ENCODE measurements at places on chromosomes 12 and 14.

DNA sequence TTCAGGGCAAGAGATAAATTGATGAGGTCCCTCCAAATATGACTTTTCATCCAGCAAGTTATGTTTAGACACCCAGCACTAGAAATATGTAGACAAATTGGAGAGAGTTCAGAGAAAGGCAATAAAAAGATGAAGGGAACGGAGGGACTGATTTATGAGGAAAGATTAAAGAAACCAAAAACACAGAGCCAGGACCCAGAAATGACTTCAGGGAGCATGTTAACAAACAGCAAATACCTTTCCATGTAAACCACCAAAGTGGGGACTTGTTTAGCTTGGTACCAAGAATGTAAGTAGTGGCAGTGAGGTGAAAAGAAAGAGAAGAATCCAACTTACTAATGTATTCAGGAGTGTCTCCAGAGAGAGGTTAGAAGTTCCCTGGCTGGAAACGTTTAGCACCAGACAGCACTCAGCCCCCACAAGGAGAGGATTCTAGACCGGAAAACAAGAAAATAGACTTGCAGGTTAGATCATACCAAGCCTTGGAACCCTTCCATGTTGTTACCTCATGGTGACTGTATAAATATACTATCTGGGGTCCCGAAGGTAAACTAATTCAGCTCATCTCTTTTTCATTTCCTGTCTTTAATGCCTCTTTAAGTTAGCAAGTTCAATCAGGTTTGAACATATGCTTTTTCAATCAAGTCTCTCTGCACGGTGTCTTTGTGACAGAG is 79.2 kb downstream of the TBC1D30 start:
- H3K27ac ChIP-seq, result no peak overlapping the region
- H3K4me3 ChIP-seq, result no peak overlapping the region
- no peaks in the 10 kb centered on the region for H3K27me3 ChIP-seq
- H3K4me1 ChIP-seq, result no peaks in the 10 kb centered on the region
- no peak for DNase-seq

- peaks cover 17% of the 10 kb centered on the region for H3K4me1 ChIP-seq
- H3K4me3 ChIP-seq, result no peak overlapping the region
- H3K36me3 ChIP-seq, result no peaks in the 10 kb centered on the region
- peaks cover 66% of the 10 kb centered on the region for H3K27me3 ChIP-seq
- H3K27ac ChIP-seq, result no peak overlapping the region
Measured at GRCh38 chr14:101457301-101457935, 103.9 kb upstream of the DIO3 start.

GRCh38 chr14:98014851-98015615 is 1217.9 kb downstream of the VRK1 start:
- no peak overlapping the region for H3K27ac ChIP-seq
- H3K4me3 ChIP-seq, result no peak overlapping the region
- H3K27me3 ChIP-seq, result no peaks in the 10 kb centered on the region

DNA sequence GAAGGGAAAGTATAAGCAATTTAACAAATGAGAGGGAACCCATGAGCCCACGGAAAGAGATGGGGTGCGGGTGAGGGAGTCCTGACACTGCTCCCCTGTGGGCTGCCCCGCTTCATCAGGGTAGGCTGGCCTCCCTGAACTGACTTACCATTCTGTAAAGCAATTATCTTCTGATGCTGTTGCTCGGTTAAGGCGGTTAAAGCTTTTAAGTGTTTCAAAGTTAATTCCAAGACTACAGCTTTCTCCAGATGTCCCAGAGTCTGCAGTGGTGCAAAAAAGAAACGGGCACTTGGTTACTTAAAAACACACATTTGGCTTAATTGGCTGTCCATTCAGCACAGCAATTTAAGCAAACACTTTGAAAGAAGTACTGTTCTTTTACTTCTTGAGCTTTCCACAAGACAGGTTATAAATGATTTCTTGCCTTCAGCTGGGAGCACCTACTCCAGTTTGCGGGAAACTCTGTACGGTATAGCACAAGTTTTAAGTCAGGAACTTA is 1.3 kb downstream of the BHLHE41 start:
- no peak for DNase-seq
- peak overlapping the region; percentile 62 for H3K4me3 ChIP-seq
- H3K27ac ChIP-seq, result peak overlapping the region; percentile 79
- peaks cover 60% of the 10 kb centered on the region for H3K4me1 ChIP-seq

GRCh38 chr14:88470542-88471440 is 84.0 kb downstream of the PTPN21 start:
- H3K27ac ChIP-seq, result no peak overlapping the region
- H3K27me3 ChIP-seq, result no peaks in the 10 kb centered on the region
- peaks cover 76% of the 10 kb centered on the region for H3K36me3 ChIP-seq
- peaks cover 10% of the 10 kb centered on the region for H3K4me1 ChIP-seq

GRCh38 chr14:65927931-65928356 is 515.4 kb downstream of the FUT8 start:
- H3K4me1 ChIP-seq, result no peaks in the 10 kb centered on the region
- H3K27me3 ChIP-seq, result no peaks in the 10 kb centered on the region
- DNase-seq, result no peak
- H3K4me3 ChIP-seq, result no peak overlapping the region

GRCh38 chr14:42802346-42802745 is 1195.7 kb downstream of the LRFN5 start:
- H3K36me3 ChIP-seq, result no peaks in the 10 kb centered on the region
- no peak overlapping the region for H3K4me3 ChIP-seq
- DNase-seq, result no peak
- no peaks in the 10 kb centered on the region for H3K27me3 ChIP-seq
- H3K27ac ChIP-seq, result no peak overlapping the region

DNA sequence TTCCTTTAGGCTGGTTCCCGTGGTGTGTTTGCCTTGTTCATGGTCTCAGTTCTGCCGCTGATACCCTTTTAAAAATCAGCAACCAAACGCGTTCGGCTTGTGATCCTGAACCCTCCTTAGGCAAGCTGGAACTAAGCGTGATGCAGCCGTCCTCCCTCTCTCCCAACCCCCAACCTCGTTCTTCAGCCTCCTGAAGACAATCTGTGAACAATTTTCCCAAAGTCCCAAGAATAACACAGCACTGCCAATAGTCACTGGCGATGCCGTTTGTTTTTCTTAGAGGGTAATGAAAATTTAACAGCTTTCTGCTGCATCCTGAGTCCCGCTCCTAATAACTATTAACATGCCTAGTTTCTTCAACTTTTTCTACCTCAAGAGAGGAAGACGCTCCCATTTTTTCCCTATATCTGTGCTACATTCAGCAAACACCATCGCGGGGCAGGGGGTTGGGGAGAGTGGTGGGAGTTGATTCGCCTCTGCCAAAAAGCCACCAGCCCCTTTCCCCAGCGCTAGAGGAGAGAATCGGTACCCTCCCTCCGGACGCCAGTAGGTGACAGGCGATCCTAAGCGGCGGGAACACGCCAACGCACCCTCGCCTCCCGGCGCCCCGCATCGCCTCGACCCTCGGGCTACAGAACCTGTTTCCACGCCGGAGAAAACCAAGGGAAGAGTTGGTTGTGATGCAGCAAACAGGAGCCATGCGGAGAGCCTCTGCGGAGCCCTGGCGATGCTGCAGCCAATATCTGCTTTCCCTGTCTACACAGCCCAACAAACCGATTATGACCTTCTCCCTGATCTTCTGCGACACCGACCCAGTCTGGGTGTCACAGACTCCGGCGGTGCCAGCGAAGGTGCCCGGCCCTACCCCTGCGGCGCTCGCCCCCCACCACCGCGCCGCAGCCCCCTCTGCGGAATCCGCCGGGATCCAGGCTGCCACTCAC is 752 bp downstream of the PRICKLE1 start:
- peaks cover 3% of the 10 kb centered on the region for H3K27me3 ChIP-seq
- peak overlapping the region; percentile 82 for H3K4me3 ChIP-seq
- H3K27ac ChIP-seq, result peak overlapping the region; percentile 82
- H3K36me3 ChIP-seq, result no peaks in the 10 kb centered on the region
- no peak for DNase-seq

- peaks cover 9% of the 10 kb centered on the region for H3K4me1 ChIP-seq
- H3K27ac ChIP-seq, result no peak overlapping the region
- no peak overlapping the region for H3K4me3 ChIP-seq
- no peaks in the 10 kb centered on the region for H3K27me3 ChIP-seq
- peaks cover 10% of the 10 kb centered on the region for H3K36me3 ChIP-seq
Measured at GRCh38 chr14:22998329-22999012, 11.5 kb downstream of the C14orf93 start.

- no peaks in the 10 kb centered on the region for H3K4me1 ChIP-seq
- no peaks in the 10 kb centered on the region for H3K36me3 ChIP-seq
- DNase-seq, result peak; percentile 63
- no peak overlapping the region for H3K27ac ChIP-seq
- H3K4me3 ChIP-seq, result no peak overlapping the region
Measured at GRCh38 chr12:107884769-107885694, 110.5 kb downstream of the ASCL4 start.

DNA sequence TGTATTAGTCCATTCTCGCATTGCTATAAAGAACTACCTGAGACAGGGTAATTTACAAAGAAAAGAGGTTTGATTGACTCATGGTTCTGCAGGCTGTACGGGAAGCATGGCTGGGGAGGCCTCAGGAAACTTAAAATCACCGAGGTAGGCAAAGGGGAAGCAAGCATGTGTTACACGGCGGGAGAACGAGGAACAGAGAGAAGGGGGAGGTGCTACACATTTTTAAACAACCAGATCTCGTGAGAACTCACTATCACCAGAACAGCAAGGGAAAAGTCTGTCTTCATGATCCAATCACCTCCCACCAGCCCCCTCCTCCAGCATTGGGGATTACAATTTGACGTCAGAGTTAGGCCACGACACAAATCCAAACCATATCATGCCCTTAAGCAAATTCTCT is 13.3 kb upstream of the MAX start:
- H3K27me3 ChIP-seq, result no peaks in the 10 kb centered on the region
- DNase-seq, result no peak
- no peaks in the 10 kb centered on the region for H3K36me3 ChIP-seq
- no peak overlapping the region for H3K4me3 ChIP-seq

GRCh38 chr14:85607651-85608081 is 77.7 kb downstream of the FLRT2 start:
- DNase-seq, result no peak
- no peak overlapping the region for H3K4me3 ChIP-seq
- no peaks in the 10 kb centered on the region for H3K27me3 ChIP-seq
- no peak overlapping the region for H3K27ac ChIP-seq
- H3K36me3 ChIP-seq, result no peaks in the 10 kb centered on the region

DNA sequence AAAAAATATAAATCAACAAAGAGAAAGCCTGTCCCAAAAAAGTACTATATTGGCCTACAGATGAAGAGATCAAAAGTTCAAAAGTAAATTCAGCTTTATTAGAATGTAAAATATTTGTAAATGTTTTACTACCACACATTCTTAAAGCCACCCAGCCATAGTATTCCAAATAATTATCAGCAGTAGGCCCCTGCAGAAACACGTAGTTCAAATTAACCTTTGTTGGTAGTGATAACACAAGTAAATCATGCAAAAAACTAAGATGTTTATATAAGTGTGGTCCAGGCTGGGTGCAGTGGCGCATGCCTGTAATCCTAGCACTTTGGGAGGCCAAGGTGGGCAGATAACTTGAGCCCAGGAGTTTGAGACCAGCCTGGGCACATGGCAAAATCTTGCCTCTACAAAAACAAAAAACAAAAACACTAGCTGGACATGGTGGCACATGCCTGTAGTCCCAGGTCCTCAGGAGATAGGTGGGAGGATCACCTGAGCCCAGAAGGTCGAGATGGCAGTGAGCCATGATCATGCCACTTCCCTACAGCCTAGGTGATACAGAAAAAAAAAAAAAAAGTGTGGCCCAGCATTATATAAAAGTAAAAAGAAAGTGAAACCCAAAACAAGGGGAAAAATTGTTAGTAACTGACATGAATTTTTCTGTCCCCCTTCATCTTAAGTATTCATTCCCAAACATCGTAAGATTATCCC is 17.9 kb downstream of the SPTLC2 start:
- H3K36me3 ChIP-seq, result peaks cover 24% of the 10 kb centered on the region
- H3K4me3 ChIP-seq, result no peak overlapping the region
- DNase-seq, result no peak
- H3K27me3 ChIP-seq, result no peaks in the 10 kb centered on the region
- no peak overlapping the region for H3K27ac ChIP-seq

GRCh38 chr12:62697893-62698292 is 231.3 kb downstream of the MON2 start:
- no peaks in the 10 kb centered on the region for H3K27me3 ChIP-seq
- no peak overlapping the region for H3K4me3 ChIP-seq
- peak overlapping the region; percentile 25 for H3K27ac ChIP-seq
- no peak for DNase-seq

- H3K4me1 ChIP-seq, result no peaks in the 10 kb centered on the region
- H3K27ac ChIP-seq, result no peak overlapping the region
- DNase-seq, result no peak
- H3K36me3 ChIP-seq, result no peaks in the 10 kb centered on the region
- no peak overlapping the region for H3K4me3 ChIP-seq
Measured at GRCh38 chr12:48263617-48264016, 60.5 kb upstream of the OR10AD1 start.

DNA sequence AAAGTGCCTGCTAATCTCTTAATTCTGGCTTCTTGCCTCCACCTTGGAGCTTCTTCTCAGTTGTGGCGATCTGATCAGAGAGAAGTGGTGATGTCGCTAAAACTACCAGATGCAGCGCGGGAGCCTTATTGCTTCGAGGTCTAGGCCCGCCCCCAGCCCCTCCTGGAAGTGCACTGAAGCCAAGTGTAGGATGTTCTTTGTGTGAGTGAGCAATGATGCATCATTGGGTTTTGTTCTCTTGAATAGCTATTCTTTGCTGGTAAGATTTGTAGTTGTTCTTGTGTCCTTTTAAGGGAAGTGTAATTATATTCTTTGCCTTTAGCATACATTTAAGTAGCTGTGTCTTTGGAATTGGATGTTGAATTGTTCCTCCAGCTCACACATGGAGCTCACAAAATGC is 35.8 kb downstream of the MTHFD1 start:
- no peak overlapping the region for H3K4me3 ChIP-seq
- no peaks in the 10 kb centered on the region for H3K27me3 ChIP-seq
- peaks cover 75% of the 10 kb centered on the region for H3K36me3 ChIP-seq
- H3K4me1 ChIP-seq, result no peaks in the 10 kb centered on the region
- H3K27ac ChIP-seq, result no peak overlapping the region
- no peak for DNase-seq

- peak overlapping the region; percentile 89 for H3K4me3 ChIP-seq
- H3K27me3 ChIP-seq, result no peaks in the 10 kb centered on the region
- H3K36me3 ChIP-seq, result peaks cover 43% of the 10 kb centered on the region
- peaks cover 47% of the 10 kb centered on the region for H3K4me1 ChIP-seq
- H3K27ac ChIP-seq, result peak overlapping the region; percentile 88
- peak; percentile 82 for DNase-seq
Measured at GRCh38 chr12:56129206-56129941, 1.3 kb downstream of the ESYT1 start.
